ENCODE measurements at places on chromosomes 2 and 18.

DNA sequence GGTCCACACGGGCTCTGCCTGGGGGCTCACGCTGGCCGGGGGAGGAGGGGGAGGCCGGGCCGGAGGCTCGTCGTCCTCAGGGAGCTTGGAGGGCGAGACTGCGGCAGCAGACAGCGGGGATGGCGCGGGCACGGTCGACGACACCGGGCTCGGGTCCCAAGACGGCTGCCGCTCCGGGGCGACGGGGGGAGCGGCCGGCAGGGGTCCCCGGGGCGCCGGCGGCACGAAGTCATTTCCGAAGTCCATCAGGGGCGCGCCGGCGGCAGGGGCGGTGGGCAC lies 491 bp downstream of the RTN4 start:
- peak; percentile 17 for DNase-seq

GRCh38 chr2:119638685-119639554 lies 40.1 kb upstream of the TMEM177 start:
- DNase-seq, result no peak

GRCh38 chr2:170106102-170106840 lies 71.7 kb upstream of the MYO3B start:
- no peak for DNase-seq

DNA sequence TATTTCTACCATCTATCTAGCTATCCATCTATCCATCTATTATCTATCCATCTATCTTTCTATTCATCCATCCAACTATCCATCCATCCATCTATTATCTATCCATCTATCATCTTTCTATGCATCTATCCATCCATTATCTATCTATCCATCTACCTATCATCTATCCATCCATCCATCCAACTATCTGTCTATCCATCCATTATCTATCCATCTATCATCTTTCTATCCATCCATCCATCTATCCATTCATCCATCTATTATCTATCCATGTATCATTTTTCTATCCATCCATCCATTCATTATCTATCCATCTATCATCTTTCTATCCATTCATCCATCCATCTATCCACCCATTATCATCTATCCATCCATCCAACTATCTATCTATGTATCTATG lies 24.6 kb upstream of the ZNF407 start:
- DNase-seq, result no peak

- no peak for DNase-seq
Observed at GRCh38 chr2:161976295-161976694, 97.7 kb downstream of the DPP4 start.

- DNase-seq, result no peak
Observed at GRCh38 chr2:29325544-29325943, 210.3 kb downstream of the CLIP4 start.

- no peak for DNase-seq
Observed at GRCh38 chr2:151881342-151881741, 53.1 kb upstream of the ARL5A start.

- no peak for DNase-seq
Observed at GRCh38 chr2:188629753-188630527, 338.3 kb downstream of the GULP1 start.

DNA sequence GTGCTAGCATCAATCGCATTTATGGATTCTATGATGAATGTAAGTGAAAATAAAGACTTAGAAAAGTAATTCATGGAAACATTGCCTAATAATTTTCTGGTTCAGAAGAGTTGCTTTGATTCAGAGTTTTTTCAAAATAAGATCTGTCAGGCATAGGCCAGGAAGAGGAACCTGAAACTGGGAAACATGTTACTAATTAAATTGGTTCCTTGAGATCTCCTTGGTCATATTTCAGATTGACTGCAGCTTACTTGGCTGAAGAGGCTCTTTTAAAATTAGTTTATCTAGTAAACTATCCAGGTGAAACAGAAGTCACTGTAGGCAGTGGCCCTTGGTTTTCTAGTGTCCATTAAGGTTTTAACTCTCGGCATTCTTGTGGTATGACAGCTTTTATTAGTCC lies 27.4 kb downstream of the PPP1CB start:
- no peak for DNase-seq

GRCh38 chr2:11103984-11104793 lies 51.1 kb upstream of the SLC66A3 start:
- no peak for DNase-seq

GRCh38 chr2:100425573-100426383 lies 8.3 kb upstream of the CHST10 start:
- no peak for DNase-seq

DNA sequence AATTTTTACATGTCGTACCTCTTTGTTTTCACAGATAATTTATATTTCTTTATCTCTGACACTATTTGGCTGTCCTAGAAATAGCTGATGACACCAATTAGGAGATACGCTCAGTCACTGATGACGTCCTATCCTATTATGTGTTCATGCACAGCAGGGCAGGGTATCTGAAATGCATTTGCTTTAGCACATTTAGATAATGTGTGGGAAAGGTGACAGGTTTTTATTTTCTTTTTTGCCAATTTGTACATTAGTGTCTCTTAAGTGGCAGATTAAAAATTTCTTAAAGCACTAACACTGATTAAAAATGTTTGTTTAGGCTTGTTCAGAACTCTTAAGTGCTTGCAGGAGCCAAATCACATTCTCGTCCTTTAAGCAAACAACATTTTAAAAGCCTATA lies 39.7 kb downstream of the CDC42EP3 start:
- no peak for DNase-seq

- no peak for DNase-seq
Observed at GRCh38 chr2:191836853-191837769, 9.8 kb downstream of the CAVIN2 start.

DNA sequence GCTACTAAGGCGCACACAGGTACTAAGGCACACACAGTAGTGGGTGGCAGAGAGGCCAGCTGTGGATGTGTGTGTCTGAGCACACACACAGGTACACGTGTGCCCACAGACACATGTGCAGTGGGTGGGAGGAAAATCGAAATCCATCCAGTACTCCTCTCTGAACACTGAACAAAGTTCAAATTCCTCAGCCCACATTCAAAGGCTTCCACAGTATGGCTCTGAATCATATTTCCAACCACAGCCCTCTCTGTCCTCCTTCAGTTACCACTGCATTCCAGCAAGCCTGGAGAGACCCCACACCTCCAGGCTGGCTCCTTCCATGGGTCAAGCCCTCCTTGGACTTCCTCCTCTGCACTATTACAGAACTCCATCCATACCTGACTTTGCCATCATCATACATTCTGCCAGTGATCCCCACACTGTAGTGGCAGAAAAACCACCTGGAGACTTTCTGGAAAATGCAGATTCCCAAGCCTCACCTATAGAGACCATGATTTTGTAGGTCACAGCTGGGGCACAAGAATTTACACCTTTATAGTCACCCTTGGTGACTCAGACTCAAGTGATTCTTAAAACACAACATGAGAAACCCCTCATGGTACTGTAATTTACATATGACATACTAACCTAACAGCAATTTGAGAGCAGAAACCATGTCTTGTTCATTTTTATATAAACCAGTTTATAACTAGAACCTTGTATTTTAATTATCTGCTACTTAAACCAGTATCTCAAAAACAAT lies 31.4 kb downstream of the EPG5 start:
- DNase-seq, result no peak

Data from cerebellum (tissue), 4 donors.